ENCODE measurements at places on chromosomes 16 and 17.
A peak's percentile ranks its signal among the peaks of the same experiment; 100 is the strongest.

DNA sequence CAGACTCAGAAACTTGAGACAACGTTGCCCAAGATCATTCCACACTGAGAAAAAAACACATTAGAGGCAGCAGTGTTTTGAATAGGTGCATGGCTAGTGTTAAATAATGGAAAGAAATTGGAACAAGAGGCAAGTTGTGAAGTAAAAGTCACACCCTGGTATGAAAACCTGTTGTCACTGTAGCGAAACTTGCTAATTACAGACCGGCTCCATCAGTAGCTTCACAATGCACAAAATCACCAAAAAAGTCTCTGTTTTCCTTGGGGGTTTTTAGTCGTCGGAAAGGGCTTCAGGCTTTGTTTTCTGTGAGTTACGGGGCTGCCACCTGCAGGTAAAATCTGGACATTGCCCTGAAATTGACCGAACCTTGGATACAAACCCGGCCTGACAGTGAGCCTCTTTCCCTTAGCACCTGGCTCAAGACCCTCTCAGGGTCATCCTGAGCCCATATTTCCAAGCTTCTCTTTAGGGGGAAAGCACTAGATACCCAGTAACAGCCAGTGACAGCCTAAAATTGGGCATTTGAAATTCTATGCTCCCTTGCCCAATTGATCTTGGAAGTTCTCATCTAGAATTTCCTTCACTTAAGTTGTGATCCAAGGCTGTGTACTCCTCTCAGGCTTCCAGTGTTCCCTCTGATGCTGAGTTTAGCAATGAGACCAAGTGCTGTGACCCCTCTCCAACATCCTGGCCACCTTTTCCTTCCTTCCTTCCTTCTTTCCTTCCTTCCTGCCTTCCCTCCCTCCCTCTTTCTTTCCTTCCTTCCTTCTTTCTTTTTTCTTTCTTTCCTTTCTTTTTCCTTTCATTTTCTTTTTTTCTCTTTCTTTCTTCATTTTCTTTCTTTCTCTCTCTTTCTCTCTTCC, 7.2 kb upstream of the GRB2 start:
- no peak for DNase-seq

GRCh38 chr17:16649585-16649984, 4.1 kb downstream of the ZNF624 start:
- no peak for DNase-seq

- DNase-seq: no peak
Observed at GRCh38 chr16:61654962-61655361, 381.3 kb downstream of the CDH8 start.

- DNase-seq: no peak
Observed at GRCh38 chr17:28946239-28946638, 5.1 kb downstream of the PHF12 start.

DNA sequence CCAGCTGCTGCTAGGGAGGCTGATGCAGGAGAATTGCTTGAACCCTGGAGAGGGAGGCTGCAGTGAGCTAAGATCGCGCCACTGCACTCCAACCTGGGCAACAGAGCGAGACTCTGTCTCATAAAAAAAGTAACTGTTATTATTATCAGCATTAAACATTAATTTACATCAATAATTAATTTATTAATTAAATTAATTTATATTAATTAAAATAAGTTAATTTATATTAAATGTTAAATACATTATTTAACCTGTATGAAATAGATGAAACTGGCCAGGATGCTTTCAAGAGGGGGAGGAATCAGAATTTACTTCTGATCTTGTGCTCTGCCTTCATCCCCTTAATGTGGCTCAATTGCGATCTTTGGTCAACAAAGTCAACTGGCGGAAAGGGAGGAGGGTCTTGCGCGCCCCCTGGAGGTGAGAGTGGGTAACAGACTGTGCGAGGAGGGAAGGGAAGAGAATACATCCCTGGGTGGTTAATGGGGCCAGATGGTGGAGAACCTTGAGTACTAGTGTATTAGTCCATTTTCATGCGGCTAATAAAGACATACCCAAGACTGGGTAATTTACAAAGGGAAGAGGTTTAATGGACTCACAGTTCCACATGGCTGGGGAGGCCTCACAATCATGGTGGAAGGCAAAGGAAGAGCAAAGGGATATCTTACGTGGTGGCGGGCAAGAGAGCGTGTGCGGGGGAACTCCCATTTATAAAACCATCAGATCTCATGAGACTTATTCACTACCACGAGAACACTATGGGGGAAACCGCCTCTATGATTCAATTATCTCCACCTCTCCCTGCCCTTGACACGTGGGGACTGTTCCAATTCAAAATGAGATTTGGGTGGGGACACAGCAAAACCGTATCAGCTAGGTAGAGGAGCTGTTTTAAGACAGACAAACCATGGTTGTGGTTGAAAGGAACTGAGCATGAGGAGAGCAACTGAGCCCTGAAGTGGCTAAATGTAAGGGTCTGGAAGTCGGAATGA, 15.7 kb upstream of the CPPED1 start:
- DNase-seq: peak; percentile 79

- DNase-seq: no peak
Observed at GRCh38 chr17:44387804-44388203, 1.6 kb downstream of the ITGA2B start.

DNA sequence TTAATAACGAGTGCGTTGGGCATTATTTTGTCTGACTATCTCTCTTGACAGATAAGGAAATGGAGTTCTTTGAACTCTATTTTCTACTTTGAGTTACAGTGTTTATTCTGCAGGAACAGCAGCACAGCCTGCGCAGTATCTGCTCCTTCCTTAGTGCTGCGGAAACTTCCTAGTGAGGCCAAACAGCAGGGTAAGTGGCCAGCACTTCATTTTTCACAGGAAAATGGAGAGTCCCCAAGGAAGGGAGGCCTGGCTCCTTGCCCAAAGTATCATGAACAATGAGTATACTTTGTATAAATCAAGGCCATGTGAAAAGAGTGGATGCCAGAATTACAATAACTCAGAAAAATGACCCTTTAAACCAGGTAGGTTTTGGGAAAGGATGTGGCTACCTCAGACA, 140.6 kb downstream of the VPS53 start:
- no peak for DNase-seq

- DNase-seq: no peak
Observed at GRCh38 chr17:82246365-82247181, 17.7 kb downstream of the SLC16A3 start.

DNA sequence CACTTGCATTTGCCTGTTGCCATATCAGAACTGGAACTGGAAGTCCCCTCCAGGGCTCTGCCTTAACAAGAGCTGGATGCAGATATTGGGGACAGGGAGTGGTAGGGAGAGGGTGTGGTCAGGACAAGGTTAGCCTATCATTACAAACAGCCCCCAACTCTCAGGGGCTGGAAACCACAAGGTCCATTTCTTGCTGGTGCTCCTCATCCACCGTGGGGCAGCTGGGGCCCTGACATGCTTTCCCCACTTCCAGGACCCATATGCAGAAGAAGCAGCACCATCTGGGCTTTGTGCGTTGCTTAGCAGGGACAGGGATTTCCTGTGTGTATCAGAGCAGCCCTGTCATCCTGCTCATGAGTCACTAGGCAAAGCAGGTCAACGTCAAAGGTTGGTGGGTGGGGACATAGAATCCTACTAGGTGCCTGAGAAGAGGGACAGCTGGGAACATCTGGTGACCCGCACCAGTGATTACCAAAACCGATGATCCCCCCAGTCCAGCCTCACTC, 26.9 kb downstream of the RGS9 start:
- no peak for DNase-seq

GRCh38 chr17:5694551-5694950, 110.2 kb upstream of the NLRP1 start:
- DNase-seq: no peak

DNA sequence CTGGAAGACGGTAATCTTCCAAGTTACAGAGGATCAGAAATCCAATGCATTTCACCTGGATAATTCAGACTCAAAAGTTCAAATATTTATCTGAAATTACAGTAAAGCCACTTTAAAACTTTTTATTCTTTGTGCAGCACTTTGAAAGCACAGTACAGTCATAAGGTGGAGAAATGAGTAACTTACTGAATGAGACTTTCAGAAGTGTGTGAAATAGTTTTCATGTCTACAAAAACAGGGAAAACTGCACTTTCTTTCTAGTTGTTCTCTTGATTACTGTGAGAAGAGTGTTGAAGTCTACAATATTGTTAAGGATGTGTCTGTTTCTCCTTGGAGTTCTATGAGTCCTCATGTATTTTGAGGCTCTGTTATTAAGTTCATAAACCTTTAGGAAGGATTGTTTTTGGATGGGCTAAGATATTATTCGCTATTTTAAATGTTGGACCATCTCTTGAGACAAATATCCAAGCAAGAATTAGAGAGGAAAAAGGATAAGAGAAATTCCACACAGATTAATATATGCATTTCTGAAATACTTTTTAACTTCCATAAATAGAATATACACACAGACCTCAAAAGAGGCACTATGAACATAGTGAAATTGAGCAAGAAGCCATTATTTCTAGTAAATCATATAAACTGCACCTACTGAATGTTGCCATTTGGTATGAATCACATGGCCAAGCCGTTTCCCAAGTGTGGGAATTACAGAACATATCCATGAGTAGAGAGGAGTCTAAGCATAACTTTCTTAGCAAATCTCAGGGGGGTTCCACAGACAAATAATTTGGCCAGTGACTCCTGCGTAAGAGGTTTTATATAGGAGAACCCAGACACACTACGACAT, 83.6 kb upstream of the PLEKHM1 start:
- DNase-seq: no peak

Measured in type B pancreatic cell (in vitro differentiated cells).